ENCODE measurements at places on chromosomes 12 and 14.

GRCh38 chr12:6635375-6635855 lies 344 bp downstream of the LPAR5 start:
- DNase-seq: peak; percentile 57

GRCh38 chr12:89547101-89547500 lies 21.3 kb upstream of the POC1B start:
- no peak for DNase-seq

DNA sequence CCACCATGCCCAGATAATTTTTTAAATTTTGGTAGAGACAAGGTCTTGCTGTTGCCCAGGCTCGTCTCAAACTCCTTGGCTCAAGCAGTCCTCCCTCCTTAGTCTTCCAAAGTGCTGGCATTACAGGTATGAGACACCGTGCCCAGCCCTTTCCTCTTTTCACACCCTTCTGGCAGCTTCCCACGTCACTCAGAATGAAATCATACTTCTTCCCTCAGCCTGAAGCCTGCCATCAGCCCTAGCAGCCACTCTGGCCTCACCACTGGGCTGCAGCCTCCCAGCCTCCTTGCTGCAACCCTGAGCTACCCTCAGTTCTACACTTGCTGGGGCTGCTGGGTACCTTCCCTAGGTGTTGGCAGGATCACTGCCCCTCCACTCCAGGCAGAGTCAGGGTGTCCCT lies 18.2 kb downstream of the ANKRD9 start:
- no peak for DNase-seq

- no peak for DNase-seq
These were observed 192.4 kb downstream of the TSPAN9 start for GRCh38 chr12:3269594-3269993.

- DNase-seq: no peak
These were observed 45.3 kb downstream of the LRP6 start for GRCh38 chr12:12221560-12221959.

- no peak for DNase-seq
These were observed 46.4 kb downstream of the STXBP6 start for GRCh38 chr14:25003537-25003936.

DNA sequence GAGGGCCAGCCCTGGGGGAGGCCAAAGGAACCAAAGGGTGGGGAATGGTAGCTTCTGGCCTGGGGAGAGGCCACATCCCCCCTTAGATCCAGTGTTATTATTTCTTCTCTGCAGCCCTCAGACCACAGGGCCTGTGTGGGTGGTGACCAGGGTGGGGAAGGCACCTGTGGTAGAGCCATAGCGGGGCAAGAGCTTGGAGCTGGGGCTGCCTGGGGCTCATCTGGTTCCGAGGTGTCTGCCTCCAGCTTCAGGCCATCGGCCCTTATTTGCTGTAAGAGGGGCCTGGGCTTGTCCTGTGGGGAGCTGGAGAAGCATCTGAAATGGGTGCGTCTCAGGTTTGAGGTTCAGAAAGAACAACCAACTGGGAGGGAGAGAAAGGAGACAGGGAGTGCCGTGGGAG lies 2.1 kb upstream of the B3GNT4 start:
- no peak for DNase-seq

DNA sequence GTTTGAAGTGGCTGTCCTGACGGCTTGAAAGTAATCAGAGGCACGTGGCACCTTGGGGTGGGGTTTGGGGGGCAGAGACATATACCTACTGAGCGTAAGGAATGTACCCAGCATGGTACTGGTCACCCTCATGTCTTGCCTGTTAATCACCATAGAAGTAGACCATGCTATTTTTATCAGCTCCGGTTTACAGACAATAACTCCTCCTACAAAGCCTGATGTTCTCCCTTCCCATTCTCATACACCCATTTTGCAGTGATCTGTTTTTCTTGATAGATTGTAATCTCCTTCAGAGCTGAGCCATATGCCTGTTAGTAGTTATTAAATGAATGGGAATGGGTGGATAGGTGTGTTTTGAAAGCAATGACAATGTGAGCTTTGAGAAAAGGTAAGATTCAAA lies 10.5 kb downstream of the EVL start:
- DNase-seq: no peak

DNA sequence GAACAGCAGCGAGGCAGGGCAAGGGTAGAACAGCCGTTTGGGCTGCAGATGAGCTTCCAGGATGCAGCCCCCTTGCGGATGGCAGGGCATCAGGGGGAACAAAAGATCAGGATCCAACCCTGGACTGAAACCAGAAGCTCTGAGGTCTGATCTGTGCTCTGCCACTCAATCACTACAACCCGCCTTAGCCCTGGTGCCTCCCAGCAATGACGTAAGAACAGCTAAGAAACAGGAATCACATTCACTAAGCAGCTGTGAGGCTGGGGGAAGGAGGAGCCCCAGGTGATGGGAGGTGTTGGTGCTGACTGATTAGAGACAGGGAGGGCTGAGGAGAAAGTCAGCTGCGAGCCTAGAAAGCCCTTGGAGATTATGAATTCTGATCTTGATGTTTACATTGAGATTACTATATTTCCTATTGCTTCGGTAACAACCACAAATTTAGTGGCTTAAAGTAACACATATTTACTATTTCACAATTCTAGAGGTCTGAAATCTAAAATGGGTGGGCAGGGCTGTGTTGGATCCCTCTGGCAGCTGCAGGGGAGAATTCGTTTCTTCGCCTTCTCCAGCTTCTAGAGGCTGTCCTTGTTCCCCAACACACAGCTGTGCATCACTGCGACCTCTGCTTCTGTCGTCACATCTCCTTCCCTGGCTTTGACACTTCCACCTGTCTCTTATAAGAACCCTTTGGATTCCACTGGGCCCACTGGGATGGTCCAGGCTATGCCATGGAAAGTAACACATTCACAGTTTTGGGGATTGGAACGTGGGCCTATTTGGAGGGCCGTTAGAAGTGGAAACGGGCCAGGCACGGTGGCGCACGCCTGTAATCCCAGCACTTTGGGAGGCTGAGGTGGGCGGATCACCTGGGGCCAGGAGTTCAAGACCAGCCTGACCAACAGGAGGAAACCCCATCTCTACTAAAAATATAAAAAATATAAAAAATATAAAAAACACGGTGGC lies 6.1 kb upstream of the CD9 start:
- no peak for DNase-seq

GRCh38 chr12:7130701-7131501 lies 730 bp downstream of the CLSTN3 start:
- DNase-seq: peak; percentile 30

DNA sequence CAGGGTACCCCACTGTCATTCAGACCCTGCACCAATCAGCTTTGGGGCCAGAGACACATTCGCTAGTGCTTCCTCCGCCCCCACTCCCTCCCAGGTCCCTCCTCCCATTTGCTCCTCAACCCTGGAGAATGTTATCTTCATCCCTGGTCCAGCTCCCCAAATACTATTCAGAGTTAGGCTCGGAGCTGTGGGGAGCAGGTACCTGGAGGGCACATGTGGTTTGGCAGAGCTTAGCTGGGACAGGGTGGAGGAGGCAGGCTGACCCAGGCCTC lies 19.5 kb downstream of the VSX2 start:
- no peak for DNase-seq

- no peak for DNase-seq
These were observed 10.9 kb upstream of the SYCP3 start for GRCh38 chr12:101750152-101750551.

GRCh38 chr14:68820119-68820518 lies 27.3 kb upstream of the ZFP36L1 start:
- DNase-seq: no peak

GRCh38 chr14:58292187-58292586 lies 6.2 kb upstream of the ARID4A start:
- DNase-seq: no peak

GRCh38 chr14:23577710-23578392 lies 739 bp downstream of the JPH4 start:
- DNase-seq: no peak

DNA sequence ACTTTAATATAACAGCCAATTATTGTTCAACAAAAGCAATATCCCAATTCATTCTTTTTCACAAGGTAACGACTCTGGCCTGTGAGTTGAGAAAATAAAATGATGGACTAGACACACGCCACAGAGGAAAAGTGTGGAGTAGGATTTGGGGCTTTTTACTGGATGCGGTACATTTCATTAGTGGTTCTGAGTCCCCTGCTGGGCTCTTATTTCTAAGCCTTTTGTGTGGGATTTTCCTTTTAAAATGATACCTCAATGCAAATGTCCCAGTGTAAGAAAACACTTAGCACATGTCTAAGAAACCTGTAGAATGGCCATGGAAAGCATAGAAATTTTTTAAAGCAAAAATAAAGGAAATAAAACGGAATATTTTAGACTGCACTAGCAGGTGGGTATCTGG lies 73.4 kb downstream of the C12orf42 start:
- DNase-seq: no peak

GRCh38 chr14:65237023-65237814 lies 134.9 kb upstream of the MAX start:
- DNase-seq: no peak

GRCh38 chr14:97113339-97113738 lies 316.2 kb downstream of the VRK1 start:
- no peak for DNase-seq

- no peak for DNase-seq
These were observed 23.3 kb downstream of the MEG3 start for GRCh38 chr14:100849115-100849781.

DNA sequence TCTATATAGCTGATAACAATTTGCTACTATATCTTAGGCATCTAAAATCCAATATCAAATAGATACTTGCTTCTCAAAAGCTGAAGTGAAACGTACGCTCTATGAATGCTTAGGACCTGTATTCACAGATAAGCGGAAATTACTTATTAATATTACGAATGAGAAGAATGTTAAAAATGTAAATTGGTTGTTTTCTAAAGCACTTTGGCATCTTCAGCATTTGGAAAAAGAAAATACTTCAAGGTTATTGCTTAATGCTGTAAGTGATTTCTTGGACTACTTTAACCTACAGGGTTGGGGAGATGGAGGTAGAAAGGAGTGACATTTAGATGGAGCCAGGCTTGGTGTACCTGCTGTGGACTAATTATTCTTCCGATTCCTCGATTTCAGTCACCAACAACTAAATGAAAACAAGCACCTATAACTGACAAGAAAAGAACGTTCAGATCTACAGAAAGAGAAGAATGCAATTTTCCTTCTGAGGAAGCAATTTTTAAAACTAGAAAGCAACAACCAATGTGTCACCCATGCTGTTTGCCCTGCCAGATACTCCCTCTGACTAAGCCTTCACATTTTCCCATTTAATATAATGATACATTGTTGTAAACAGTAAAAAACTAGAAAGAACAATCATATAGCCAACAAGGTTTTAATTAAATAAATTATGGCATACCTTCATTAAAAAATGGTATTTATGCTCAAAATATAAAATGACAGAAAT lies 49.3 kb downstream of the SLC25A21 start:
- DNase-seq: no peak

GRCh38 chr12:1517734-1518525 lies 76.5 kb downstream of the FBXL14 start:
- no peak for DNase-seq

DNA sequence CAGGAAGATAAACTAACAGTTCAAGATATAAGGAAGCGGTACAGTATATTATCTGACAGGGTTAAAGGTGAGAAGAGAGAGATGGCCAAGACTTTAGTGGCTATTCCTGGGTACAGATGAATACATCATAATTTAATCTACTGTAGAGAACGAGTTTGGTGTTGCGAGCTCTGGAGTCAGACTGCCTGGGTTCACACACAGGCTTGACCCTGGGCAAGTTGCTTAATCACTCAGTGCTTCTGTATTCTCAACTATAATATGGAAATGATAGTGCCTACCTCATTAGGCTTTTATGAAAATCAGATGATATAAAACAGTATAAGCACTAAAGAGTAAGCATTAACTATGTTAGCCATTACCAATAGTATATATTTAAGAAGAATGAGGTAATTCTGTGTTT lies 3.5 kb downstream of the PPM1H start:
- DNase-seq: no peak

DNA sequence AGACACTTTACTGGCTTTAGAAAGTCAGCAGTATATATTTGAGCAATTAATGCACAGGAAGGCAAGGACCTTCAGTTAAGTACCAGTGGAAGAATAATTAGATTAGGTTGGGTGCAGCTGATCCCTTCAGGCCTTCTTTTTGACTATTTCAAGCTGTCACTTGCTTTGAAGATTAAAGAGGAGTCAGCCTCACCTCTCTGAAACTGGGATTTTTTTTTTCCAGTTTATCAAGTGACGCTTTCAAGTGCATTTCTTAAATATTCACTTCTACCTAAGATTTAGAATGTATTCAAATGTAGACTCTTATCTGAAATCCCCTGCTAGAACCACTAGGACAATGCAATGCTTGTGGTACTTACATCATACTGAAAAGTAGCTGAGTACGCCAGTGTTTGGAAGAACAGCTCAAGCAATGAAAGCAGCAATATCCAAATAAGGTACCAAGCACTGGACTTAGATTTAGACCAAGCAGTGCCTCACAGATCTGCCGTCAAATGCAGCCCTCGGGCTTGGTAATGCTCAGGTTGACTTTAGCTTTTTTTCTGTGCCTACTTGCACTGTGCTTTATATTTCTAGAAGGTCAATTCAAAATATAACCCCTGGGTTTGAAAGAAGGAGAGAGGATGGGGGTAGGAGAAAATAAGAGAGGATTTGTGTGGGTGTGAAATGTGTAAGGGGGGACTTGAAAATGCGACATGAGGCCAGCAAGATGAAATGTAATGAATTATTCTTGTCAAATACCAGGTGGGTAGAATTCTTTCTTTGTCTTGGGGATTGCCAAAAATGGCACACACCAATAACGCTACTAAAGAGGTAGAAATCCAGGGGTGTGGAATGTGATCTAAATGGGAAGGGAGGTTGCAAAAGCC lies 3.7 kb upstream of the FERMT2 start:
- no peak for DNase-seq

DNA sequence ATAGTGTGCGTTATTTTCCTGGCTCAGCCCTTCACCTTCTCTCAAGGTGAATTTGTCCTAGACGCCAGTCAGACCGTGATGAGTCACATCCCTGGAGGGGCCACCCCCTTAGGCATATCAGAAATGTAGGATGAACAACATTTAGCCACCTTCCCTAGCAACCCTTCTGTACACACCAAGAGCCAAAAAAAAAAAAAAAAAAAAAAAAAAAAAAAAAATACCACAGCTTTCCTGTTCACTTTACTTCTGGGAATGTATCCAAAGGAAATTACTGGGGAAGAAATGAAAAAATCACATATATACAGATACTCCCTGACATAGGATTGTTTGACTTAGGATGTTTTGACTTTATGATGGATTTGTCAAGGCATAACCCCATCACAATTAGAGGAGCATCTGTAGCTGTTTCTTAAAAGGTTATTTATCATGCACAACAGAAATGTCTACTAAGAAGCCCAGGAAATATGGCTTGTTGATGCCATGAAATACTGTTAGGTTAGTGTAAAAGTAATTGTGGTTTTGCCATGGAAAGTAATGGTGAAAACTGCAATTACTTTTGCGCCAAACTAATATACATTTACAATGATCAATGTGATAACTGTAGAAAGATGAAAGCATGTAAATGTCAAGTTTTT lies 68.2 kb upstream of the BDKRB2 start:
- no peak for DNase-seq

DNA sequence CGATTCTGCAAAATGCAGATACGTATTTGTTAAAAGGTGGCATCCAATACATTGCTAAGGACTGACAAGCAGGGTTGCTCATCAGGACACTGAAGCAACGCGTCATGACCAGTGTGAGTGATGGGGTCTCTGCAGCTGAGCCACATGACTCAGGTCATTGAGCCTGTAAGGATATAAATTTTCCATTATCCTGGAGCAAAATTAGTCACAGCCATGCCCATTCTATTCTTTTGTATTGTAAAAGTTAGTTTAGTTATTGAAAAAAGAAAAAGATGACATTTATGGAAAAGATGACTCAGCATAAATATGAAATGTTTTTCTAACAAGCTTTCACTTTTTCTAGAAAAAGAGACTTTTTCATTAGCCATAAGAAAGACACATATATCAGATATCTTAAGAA lies 268.0 kb upstream of the TMEM132C start:
- no peak for DNase-seq

All from T-helper 1 cell (primary cell).